CD8-positive, alpha-beta memory T cell (primary cell): ENCODE measurements at places on chromosomes 2 and 18. TPM values are rescaled to one million over a fixed set of nuclear protein-coding genes. Genes with fewer than 3 reads are reported as not detected.

DNA sequence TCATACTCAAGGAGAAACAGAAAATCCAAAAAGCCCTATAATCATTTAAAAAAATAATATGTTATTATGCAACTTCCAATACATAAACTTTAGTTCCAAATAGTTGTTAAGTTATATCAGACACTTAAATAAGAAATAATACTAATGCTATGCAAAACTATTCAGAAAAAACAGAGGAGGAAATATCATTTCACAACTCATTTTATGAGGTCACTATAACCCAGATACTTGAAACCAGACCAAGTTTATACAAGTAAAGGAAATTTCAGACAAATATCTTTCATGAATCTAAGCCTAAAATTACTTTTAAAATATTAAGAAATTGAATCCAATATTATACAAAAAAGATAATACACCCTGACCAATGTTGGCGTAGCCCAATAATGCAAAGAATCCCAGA lies 260.8 kb downstream of the CD226 start:
- no peak for DNase-seq

DNA sequence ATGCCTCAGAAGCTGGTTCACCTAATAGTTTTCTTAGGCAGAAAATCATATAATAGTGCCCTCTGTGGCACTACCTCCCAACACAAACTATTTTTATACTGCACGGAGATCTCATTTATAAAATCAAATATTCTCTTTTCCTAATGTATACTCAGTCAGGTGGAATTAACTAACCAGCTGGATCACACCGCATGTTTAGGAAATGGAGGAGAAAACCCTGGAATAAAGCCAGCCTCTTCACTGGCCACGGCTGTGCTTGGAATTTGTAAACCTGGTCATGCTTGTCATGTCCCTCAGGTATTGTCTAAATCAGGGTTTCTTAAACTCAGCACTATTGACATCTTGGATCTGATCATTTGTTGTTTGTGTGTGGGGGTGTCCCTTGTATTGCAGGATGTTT lies 85.6 kb downstream of the DOCK10 start:
- DNase-seq: no peak

DNA sequence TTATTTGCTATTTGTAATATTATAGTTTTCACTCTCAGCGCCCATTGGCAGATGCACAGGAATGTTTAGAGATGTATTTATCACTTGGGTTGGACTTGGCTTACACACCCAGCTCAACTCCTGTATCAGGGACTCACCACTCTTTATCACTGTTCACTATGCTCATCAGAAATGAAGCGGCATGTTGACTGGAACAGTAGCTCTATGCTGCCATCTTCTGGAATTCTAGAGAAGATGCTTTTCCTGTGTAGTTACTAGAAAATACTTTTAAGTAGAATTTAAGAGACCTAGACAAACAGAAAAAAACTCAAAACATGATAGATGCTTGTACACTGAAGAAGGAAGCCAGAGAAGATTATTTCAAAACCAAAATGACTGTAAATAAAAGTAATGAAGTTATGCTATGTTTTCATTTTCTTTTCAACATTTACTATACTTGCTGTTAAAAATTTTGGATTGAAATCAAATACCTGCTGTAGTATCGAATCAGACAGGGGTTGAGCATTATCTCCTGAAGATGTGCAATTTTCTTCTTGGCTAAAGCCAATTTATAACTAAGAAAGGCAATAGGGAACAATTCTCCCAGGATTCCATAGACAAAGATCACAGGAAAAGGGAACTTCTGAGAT lies 47.4 kb upstream of the NXPH2 start:
- DNase-seq: no peak

OTOS gene
- polyA plus RNA-seq: not detected

GRCh38 chr2:45905632-45905958 lies 254.1 kb downstream of the PRKCE start:
- DNase-seq: no peak

ANKRD29 gene
- not detected for polyA plus RNA-seq

DNA sequence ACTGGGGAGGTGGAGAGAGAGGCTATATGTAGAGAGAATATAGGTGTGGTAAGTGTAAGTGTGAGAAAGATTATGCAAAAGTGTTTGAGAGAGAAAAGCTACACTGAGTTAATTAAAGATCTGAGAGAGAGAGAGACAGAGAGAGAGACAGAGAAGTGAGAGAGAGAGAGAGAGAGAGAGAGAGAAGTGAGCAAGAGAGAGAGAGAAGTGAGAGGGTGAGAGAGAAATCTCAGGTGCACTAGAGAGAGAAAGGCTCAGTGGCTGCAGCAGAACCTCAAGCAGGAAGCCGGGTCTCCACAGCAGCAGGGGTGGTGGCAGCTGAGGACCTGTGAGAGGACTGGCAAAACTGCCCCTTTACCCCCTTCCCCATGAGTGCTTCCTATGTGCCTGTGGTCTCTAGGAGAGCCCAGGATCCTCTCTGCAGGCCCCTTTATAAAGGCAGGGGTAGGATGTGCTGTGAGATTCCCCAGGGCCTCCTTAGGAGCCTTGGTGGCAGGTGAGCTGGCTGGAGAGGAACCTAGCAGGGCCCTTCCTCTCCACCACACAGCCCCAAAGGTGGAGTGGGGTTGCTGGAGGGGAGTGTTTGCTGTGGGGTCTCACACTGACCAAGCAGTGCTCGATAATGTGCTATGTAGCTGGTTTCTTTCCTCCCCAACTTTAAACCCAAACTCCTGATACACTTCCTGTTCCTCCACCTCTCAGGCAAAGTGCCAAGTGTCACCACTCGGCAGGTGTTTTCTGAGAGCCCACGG lies 52.6 kb downstream of the SLC4A5 start:
- peak; percentile 67 for DNase-seq

DNA sequence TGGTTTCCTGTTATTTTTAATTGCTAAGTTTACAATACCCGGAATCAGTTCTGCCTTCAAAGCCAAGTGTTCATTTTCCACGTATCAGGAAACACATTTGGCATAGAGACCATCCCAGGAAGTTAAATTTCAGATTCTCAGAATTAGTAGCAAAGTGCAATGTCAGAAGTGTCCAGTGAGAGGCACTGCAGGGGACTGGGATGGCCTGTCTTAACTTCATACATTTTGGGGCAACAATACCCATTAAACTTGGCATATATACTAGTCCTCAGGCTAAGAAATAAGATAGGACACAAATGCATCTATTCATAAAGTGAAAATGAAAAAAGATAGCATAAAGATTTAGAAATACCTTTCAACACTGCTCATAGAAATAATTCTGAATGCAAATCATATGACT lies 1.5 kb upstream of the IL1RL2 start:
- DNase-seq: no peak

GRCh38 chr2:70920367-70920715 lies 15.4 kb upstream of the ATP6V1B1 start:
- no peak for DNase-seq

DNA sequence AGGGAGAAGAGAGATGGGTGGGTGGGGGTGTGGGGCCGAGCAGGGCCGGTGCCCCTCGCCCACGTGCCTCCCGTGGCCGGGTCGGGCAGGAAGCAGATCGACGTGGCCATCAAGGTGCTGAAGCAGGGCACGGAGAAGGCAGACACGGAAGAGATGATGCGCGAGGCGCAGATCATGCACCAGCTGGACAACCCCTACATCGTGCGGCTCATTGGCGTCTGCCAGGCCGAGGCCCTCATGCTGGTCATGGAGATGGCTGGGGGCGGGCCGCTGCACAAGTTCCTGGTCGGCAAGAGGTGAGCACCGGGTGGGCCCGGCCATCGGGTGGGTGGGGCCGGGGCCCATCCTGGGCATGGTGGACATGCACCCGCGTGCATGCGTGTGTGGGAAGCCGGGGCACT lies 21.8 kb downstream of the ZAP70 start:
- no peak for DNase-seq

LYPD6 gene
- polyA plus RNA-seq: not detected
